ENCODE measurements at places on chromosomes 3 and 15.

GRCh38 chr3:69890691-69891090, 108.8 kb upstream of the SAMMSON start:
- no peak for DNase-seq

DNA sequence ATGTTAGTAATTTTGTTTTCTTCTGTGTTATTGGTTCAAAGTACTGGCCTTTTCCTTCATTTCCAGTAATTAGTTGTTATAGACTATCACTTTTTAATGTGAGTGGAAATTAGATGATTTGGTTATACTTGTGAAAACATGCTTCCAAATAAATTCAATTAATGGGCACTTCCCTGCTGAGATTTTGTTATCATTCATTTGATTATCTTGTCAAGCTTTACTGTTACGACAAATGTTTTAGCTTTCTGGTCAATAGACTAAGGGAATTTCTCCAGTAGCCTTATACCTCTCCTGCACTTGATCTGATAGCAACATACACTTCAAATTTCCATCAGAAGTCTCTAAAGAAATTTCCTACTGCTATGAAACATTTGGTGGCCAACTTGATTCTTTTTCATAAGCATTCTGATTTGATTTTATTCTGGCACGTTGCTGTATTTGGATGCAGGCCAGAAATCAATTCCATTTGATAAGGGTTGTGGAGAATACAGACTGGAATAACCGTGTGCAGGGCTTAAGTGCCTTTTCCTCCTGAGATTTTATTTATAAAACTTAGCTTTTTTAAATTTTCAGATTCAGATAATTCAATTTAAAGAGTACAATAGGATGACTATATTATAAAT, 573.8 kb upstream of the NAALADL2 start:
- no peak for DNase-seq

GRCh38 chr3:130601442-130601971, 84.5 kb downstream of the COL6A6 start:
- DNase-seq = no peak

- no peak for DNase-seq
Measured at GRCh38 chr3:72597756-72598195, 250.5 kb downstream of the SHQ1 start.

All from activated CD4-positive, alpha-beta memory T cell treated with anti-CD3 and anti-CD28 coated beads, Interleukin-2, amount 10 ng/mL, durations not matched to agents 7 days and 5 days (primary cell).